ENCODE measurements at places on chromosomes 3 and 15.
A peak's percentile ranks its signal among the peaks of the same experiment; 100 is the strongest.

DNA sequence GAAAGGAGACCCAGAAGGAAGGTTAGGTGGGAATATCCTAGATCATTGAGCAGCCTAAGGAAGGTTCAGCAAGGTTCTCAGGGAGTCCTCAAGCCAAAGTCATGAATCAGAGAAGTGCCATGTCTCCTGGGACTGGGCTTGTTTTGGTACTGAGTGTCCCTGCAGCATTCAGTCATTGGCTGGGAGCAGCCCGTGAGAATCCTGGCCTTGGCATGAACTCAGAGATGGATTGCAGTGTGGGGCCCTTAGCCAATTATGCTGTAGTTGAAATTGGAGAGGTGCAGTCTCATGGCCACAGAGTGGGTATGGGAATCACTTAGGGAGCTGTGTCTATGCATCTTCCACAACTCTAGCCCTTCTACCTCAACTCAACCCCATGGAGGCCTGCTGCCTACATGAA, 17.0 kb upstream of the PPM1L start:
- no peak for DNase-seq

DNA sequence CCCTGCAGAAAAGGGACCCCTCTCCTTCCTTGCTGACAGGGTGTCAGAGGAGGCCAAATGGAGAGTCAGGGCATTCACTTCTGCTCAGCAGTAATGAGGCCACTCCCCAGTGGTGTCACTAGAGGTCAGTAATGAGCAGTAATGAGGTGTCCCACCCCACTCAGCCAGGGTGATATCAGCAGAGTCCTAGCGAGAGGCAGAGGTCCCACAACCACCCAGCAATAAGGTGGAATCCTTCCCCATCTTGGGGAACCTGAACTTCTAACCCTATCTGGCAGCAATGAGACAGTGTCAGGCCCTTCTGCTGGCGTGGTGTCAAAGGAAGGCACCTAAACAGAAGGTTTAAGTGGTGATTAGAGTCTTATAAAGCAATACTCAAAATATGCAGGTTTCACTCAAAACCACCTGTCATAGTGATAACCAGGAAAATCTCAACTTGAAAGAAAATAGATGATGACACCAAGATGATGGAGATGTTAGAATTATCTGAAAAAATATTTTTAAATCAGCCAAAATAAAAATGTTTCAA, 12.9 kb downstream of the OCA2 start:
- DNase-seq = peak; percentile 13

DNA sequence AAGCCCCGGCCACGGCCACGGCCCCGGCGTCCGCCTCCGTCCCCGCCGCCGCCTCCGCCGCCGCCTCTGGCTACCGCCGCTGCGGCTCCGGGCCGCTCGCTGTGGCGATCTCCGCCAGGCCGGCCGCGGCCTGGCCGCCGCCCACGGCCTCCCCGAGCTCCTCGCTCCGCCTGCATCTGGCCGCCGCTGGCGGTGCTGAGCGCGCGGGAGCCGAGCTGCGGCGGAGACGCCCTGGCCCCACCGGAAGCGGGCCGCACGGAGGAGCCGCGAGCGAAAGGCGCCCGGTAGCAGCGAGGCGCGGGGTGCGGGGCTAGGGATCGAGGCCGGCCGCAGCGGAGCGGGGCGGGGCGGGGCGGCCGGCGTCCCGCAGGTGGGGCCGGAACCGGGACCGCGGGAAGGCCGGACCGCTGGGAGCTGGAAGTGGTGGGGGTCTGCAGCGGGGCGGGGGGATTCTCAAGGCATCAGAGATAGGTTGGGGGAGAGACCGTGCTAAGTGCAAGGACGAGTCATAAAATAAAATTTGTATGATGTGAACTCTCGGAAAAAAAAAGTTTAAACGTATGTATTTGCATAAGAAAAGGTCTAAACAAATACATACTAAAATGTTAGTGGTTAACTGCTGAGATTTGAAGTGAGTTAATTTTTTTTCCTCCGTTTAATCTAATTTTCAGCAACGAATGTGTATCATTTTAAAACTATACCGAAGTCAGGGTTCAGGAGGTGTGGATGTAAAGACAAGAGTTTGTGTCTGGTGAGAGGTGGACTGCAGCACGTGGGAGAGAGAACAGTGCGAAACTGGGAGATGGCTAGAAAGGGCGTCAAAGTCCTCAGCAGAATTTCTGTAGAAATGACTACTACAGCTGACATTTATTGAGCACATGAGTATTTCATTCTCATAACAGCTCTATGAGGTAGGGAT, at the start of gene AVEN:
Gene AVEN, minus strand, starts transcription at position 334 of the 919 bp plus-strand sequence. Its CDS starts 158 bp downstream, at position 176.
- DNase-seq = peak; percentile 10

- DNase-seq = no peak
These were observed 66.5 kb upstream of the ARRDC4 start for GRCh38 chr15:97893967-97894366.

GRCh38 chr3:172142051-172142863, 102.9 kb downstream of the FNDC3B start:
- DNase-seq = no peak

DNA sequence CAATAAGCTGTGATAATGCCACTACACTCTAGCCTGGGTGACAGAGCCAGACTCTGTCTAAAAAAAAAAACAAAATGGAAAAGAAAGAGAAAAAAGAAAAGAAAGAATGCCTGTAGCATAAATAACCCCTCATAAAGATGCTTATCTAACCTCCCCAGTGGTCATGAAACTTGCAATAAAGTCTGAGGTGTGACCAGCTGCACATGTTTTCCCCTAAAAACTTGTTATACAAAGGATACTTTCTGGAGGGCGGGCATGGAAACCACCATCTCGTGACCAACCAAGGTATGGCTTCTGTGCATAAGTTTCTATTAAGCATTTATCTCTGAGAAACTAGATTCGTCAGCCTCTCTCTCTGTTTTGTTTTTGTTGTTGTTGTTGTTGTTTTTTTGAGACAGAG, 21.8 kb downstream of the CCDC32 start:
- no peak for DNase-seq

- no peak for DNase-seq
These were observed 689.6 kb upstream of the NECTIN3 start for GRCh38 chr3:110381992-110382391.

GRCh38 chr3:80785475-80785874, 976.0 kb downstream of the GBE1 start:
- no peak for DNase-seq

GRCh38 chr15:99645951-99646350, 80.2 kb downstream of the MEF2A start:
- DNase-seq = no peak

DNA sequence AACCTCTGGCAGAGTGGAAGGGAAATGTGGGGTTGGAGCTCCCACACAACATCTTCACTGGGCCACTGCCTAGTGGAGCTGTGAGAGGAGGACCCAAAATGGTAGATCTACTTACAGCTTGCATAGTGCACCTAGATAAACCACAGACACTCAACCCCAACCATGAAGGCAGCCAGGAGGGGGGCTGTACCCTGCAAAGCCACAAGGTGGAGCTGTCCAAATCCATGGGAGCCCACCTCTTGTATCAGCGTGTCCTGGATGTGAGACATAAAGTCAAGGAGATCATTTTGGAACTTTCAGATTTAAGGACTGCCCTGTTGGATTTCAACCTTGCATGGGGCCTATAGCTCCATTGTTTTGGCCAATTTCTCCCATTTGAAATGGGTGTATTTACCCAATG, 20.9 kb downstream of the TP63 start:
- no peak for DNase-seq

GRCh38 chr15:33411596-33412540, 101.1 kb downstream of the RYR3 start:
- DNase-seq = no peak

GRCh38 chr3:127844326-127844942, 22.1 kb upstream of the MGLL start:
- DNase-seq = no peak

DNA sequence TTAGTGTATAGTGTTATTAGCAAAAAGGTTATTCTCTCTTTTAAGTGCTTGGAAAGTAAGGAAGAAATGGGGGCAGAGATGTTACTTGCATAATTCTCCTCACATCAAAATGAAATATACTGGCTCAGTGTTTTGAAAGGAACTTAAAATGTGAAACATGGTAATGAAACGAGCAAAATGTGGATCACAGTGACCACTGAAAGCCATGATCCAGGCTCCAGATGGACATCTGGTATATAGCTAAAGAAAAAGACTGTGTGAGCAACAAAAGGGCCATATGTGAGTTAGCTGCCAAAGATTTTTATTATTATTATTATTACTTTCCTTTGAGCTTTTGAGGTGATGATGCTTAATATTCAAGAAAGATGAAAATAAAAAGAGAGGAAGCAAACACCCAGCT, 89.6 kb downstream of the GAP43 start:
- DNase-seq = no peak

- no peak for DNase-seq
These were observed 55.1 kb downstream of the CRTC3 start for GRCh38 chr15:90584841-90585240.

- DNase-seq = no peak
These were observed 289.2 kb downstream of the CTNNB1 start for GRCh38 chr3:41488501-41488900.

DNA sequence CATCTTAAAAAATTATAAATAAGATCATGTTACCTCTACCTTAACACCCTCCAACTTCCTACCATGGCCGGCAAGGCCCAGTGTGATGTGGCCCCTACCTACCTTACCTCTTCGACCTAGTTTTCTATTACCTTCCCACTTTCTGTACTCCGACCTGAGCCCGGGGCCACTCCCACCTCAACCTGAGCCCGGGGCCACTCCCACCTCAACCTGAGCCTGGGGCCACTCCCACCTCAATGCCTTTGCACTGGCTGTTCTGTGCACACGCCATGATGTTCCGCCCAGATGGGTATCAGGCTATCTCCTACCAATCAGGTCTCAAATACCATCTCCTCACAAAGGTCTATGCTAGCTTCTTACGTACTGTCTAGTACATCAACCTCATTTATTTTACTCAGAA, 66.8 kb upstream of the XXYLT1 start:
- DNase-seq = no peak

GRCh38 chr15:77998592-77998991, 78.9 kb downstream of the TBC1D2B start:
- no peak for DNase-seq

- no peak for DNase-seq
These were observed 198.0 kb downstream of the THRB start for GRCh38 chr3:24296441-24297205.

- DNase-seq = no peak
These were observed 476.4 kb upstream of the KCNMB2 start for GRCh38 chr3:178059836-178060235.

DNA sequence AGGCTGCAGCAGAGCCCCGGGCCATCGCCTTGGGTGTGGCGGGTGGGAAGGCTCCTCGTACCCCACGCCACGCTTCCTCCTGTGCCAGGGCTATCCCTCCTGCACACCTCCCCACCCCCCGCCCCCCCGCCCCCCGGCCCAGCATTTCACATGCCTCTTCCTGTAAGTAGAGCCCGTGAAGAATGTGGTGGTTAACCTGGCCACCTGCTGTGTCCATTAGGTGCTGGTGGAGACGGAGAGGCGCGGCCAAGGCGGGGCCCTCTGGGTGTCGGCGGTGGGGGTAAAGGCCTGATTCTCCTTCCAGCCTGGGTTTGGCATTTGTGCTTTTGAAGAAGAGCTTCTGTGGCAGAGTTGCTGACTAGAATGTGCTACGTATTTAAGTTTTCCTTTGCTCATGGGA, 127.8 kb downstream of the CHDH start:
- no peak for DNase-seq

DNA sequence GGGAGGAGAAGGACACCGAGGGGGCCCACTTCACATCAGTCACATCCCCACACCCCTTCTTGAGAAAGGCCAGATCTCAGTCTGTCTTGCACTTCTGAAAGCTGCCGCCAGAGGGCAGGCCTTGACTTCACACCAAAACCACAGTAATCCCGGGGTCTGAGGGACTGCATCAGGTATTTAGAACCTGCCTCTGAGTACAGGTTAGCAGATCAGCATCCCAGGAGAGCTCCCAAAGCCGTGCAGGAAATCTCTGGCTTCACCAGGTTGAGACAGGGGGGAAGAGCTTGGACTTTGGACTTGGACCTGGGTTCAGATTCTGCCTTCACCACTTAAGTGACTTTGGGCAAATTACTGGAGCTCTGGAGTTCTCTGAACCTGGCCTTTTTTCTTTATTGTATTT, 50.3 kb downstream of the LHFPL4 start:
- peak; percentile 54 for DNase-seq

GRCh38 chr15:55868707-55869106, 124.7 kb downstream of the NEDD4 start:
- DNase-seq = no peak

DNA sequence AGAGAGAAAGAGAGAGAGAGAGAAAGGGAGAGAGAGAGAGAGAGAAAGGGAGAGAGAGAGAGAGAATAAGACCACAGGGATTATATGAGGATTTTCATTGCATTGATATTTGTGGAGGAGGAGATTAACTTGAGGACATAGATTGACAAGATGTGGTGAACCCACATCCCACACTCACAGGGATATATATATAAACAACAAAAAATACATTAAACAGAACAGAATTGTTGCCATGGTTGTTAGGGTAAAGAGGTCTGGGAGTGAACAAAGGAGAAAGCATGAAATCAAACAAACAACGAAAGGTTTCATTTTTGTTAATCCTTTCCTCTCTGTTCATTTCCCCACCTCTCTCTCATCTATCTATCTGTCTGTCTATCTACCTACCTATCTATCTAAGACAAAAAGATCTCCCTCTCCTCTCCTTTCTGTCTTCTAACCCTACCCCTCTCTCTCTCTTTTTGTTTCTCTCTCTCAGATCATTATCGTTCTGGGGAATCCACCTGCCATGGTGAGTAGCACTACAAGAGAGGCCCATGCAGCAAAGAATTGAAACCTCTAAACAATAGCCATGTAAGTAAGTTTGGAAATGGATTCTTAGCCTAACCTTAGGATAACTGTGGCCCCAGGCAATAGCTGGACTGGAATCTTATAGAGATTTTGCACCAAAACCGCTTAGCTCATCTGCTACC, 280.9 kb downstream of the RAP2B start:
- no peak for DNase-seq

- DNase-seq = no peak
These were observed 9.2 kb upstream of the ACSBG1 start for GRCh38 chr15:78243491-78243941.

DNA sequence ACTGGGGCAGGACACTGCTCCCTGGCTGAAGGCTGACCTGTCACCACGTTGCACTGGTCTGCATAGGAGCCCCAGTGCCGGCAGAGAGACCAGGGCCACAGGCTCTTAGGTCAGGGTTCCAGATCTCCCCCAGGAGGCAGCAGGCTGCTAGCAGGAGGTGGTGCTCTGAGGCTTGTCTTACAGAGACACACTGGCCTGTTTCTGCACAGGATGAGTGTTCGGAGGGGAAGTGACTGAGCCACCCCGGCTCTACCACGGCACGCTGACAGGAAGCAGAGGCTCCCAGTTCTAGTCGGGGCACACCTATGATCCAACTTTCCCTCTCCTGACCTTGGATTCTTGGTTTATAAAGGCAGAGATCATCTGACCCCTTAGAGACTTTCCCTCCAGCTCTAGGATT, 8.6 kb downstream of the FBXL22 start:
- DNase-seq = no peak

DNA sequence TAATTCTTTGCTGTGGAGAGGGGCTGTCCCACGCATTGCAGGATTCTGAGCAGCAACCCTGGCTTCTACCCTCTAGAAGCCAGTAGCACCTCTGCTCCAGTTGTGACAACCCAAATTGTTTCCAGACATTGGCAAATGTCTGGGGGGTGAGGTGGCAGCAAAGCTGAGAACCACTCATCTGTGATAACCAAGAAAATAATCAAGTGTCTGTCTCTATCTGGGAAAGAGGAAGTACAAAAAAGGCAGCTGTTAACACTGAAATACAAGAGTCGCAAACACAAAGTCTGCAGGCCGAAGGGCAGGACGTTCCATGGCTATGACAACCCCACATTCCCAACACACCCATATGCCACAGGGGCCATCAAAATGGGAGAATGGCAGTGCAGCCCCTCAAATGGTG, 42.2 kb upstream of the GNB5 start:
- no peak for DNase-seq
